ENCODE measurements at places on chromosomes 7 and 10.
A peak's percentile ranks its signal among the peaks of the same experiment; 100 is the strongest.

- DNase-seq, result no peak
These were observed 73.8 kb downstream of the LANCL2 start for GRCh38 chr7:55438757-55439525.

GRCh38 chr10:119642556-119643111, 8.5 kb upstream of the BAG3 start:
- DNase-seq, result no peak

- DNase-seq, result no peak
These were observed 16.7 kb downstream of the LSMEM1 start for GRCh38 chr7:112497481-112497880.

DNA sequence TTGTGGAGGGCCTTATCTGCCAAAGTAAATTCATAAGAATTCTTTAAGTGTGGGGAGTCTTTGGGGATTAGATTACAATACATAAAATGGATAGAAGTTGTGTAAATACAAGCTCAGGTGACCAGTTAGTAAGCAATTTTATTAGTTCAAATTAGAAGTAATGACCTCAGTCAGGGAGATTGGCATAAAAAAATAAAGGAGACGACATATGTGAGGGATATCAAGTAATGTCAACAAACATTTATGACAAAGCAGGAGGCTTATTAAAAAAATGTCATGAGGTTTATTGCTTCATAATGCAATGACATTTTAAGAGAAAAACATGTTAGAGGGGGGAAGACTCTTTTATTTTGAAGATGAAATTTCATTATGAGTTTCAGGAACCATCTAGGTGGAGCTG, 1137.0 kb upstream of the PHF14 start:
- DNase-seq, result no peak

DNA sequence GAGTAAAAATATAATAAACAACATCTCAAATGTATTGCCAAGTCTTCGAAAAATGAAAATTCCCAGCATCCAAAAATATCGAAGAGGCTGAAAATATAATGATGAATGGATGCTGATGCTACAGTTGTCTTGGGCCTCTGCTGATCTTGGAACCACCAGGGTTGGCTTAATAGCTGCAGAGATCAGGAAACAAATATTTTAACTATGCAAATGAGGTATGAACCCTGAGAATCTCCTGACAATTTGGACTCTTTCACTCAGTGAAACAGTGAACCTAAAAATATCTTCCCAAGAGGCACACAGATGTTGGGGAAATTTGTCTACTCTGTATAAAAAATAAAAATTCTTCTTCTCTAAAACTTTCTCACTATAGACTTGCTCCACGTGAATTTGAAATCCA, 97.7 kb upstream of the EGFR start:
- no peak for DNase-seq

DNA sequence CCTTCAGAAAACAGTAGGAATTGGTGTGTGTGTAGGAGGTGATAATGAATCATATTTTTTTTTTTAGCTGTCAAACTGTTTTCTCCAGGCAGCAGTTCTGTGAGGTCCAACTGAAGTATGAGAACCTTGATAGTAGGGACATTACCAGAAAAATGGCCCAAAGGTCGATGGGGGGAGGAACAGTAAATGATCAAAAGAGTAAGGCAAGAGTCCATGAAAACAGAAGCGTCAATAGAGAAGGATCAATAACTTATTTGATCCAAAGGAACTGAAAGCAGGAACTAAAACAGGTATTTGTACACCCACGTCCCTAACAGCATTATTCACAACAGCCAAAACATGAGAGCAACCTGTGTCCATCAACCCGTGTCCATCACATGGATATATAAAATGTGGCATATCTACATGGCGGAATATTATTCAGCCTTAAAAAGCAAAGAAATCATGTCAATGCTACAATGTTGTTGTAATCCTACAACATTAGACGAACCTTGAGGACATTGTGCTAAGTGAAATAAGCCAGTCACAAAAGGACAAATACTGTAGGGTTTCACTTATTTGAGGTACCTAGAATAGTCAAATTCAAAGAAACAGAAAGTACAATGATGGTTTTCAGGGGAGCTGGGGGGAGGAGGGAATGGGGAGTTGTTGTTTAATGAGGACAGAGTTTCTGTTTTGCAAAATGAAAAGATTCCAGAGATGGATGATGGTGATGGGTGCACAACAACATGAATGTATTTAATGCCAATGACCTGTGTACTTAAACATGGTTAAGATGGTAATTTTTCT, 214.0 kb upstream of the KLF14 start:
- no peak for DNase-seq

- DNase-seq, result peak; percentile 54
These were observed 7.7 kb downstream of the ZSCAN25 start for GRCh38 chr7:99624484-99624883.

DNA sequence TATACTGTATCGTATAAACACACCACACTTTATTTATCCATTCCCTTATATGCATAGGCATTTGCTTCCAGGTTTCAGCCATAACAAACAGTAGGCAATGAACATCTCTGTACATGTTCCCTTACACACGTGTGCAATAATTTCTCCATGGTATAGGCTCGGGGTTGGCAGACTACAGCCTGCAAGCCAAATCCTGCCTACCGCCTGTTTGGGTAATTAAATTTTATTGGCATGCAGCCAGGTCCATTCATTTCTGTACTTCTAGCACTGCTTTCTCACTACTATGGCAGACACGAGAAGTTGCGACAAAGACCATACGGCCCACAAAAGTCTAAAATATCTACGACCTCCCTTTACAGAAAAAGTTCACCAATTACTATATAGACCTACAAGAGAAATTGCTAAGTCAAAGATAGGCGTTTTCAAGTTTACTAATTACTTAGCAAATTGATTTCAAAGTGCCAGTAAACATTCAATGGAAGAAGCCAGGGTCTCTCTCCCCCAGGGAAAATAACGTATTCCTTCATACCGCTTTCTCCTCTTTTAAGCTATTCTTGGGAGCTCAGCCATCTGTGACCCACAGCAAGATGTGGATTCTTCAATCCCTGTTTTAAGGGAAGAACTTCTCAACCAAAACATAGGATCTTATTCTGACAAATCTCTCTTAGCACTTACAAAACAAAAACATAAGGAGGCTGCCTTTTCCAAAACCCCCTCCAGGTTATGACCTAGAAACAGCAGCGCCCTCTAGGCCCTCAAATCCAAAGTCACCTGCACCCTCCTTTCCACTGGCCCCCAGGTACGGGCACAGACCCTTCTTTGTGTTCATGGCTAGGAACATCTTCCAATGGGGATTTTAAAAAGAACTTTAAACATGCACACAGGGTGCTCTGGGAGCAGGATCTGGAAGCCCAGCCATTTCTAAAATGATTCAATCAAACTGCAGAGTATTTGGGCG, 100.5 kb downstream of the FGFR2 start:
- DNase-seq, result no peak

DNA sequence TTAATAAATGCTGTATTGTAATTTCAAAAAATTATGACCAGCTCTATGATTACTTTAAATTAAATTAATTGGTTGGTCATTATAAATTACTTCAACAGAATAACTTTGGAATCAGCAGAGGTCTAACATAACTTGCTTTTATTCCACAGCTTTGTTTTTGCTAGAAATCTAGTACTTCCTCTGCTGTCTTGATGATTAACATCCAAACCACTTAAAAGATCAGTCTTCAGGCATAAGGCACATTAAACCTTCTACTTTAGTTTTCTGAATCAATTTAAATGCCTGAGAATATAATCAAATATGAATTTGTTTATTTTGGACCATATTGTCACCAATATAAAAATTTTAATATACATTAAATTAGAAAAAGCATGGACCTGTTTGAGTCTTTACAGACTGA, 465.3 kb downstream of the ARL4A start:
- DNase-seq, result no peak

GRCh38 chr7:19464241-19464640, 244.6 kb downstream of the POLR1F start:
- DNase-seq, result no peak

DNA sequence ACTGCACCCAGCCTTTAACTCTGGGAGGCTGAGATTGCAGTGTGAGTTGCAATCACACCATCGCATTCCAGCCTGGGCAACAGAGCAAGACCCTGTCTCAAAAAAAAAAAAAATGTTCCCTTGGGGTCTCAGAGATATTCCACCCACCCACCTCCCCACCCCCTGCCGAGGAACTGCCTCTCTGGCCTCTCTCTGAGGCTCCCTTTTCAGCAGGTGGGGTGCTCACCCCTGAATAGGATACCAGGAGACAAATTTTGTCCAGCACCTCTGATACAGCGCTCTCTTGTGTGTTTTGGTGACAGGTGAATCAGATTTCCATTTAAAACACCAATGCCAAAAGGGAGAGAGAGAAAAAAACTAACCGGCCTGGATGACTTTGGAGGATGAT, 92.6 kb upstream of the KIF5B start:
- no peak for DNase-seq

GRCh38 chr7:6917258-6917657, 91.2 kb upstream of the CCZ1B start:
- no peak for DNase-seq

DNA sequence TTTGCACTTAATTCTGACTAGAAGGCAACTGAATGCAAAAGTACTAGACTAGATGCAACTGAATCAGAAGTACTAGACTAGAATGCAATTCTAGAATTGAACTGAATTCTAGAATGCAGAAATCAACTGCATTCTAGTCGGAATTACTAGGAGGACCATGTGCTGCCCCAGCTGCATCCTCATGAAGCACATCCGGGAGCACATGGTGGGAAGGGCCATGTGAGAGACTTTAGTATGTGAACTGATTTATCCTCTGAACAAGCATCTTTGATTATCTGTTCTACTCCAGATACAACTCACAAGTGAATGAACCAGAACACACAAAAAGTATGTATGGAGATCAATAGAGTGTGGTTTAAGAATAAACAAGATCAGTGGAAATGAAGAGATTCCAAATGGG, 115.1 kb downstream of the GALNT11 start:
- DNase-seq, result no peak

DNA sequence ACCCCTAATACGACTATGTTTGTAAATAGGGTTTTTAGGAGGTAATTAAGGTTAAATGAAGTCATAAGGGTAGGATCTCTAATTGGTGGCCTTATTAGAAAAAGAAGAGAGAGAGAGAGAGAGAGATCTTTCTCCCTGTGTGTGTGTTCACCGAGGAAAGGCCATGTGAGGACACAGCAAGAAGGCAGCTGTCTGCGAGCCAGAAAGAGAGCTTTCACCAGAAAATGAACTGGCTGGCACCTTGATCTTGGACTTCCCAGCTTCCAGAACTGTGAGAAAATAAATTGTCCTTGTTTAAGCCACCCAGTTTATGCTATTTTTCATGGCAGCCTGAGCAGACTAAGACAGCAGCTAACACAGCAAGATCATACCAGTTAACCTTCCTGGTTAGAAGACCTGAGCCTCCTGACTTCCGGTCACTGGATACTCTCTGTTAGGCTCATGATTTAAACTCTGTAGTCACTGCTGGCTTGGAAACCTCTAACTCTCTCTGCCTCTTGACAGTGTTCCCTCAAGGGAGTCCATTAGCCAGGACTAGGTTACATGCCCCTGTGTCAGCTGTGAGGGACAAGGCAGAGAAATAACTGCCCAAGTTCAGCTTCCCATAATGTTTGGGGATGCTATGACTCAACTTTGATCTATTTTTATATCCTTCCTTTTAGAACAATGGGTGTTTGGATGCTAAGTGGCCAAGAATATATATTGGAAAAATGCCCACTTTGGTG, 102.3 kb downstream of the DYNC1I1 start:
- DNase-seq, result no peak

DNA sequence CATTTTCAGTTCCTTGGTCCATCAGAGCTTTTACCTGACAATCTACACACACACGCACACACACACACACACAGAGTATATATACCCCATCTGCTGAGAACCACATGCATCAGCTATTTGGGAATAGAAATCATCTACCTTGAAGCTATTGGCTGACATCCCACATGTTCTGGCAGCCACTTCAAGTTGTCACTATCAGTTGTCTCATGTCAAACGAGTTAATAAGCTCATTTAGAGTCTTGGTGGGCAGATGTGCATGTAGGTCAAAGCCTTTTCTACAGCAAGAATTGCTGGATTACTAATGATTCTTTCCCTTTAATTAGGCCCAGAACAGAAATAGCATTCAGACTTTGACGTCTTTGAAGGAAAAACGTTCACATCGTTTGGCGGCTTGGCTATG, 36.8 kb downstream of the COL28A1 start:
- DNase-seq, result no peak

DNA sequence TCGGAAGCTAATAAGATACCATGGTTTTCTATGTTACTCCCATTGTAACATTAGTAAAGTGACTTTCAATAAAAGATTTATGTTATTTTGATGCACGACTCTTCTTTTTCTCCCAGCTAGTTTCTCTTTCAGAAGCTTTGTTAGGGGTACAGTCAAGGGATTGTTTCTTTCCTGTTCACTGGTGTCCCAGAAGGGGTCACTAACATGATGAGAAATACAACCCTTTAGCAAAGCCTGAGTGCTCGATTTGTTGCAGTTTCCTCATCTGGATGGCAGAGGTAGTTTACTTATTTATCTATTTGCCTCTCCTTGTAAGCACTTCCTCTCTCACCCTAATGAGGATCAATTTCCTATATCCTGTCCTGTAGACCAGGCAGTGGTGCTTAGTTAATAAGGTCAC, 17.0 kb downstream of the SRI start:
- no peak for DNase-seq

GRCh38 chr10:79063071-79063491, 5.7 kb upstream of the ZMIZ1 start:
- DNase-seq, result no peak

DNA sequence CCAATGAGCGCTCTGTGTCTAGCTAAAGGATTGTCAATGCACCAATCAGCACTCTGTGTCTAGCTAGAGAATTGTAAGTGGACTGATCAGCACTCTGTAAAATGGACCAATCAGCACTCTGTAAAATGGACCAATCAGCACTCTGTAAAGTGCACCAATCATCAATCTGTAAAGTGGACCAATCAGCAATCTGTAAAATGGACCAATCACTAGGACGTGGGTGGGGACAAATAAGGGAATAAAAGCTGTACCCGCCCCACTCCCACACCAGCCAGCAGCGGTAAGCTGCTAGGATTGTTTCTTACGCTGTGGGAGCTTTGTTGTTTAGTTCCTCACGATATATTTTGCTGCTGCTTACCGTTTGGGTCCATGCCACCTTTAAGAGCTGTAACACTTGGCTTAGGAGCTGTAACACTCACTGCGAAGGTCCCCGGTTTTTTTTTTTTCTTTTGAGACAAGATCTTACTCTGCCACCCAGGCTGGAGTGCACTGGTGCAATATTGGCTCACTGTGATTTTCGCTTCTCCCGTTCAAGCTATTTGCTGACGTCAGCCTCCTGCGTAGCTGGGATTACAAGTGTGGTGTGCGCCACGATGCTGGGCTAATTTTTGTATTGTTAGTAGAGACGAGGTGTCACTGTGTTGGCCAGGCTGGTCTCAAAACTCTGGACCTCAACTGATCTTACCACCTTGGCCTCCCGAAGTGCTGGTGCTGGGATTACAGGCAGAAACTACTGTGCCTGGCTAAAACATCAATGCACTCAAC, 184.8 kb downstream of the PTPN20 start:
- DNase-seq, result no peak

- DNase-seq, result no peak
These were observed 478.0 kb upstream of the KLF6 start for GRCh38 chr10:4262870-4263600.

All from activated T-helper 1 cell treated with Interleukin-2 at 50 U/mL for 16 hours (primary cell).